ENCODE measurements at places on chromosomes 1 and 21.

- peak; percentile 96 for DNase-seq
Observed at GRCh38 chr1:84365225-84366221, 32.8 kb upstream of the DNASE2B start.

- DNase-seq: no peak
Observed at GRCh38 chr21:46619846-46620245, 15.0 kb upstream of the S100B start.

- no peak for DNase-seq
Observed at GRCh38 chr21:14491269-14491681, 54.8 kb downstream of the SAMSN1 start.

GRCh38 chr1:171252482-171252881, 4.2 kb downstream of the FMO1 start:
- DNase-seq: no peak

- peak; percentile 34 for DNase-seq
Observed at GRCh38 chr1:147627435-147628110, 42.8 kb downstream of the ACP6 start.

GRCh38 chr1:159430985-159431384, 1.0 kb upstream of the OR10J4 start:
- DNase-seq: no peak

GRCh38 chr1:211231873-211232272, 27.3 kb upstream of the RCOR3 start:
- no peak for DNase-seq

GRCh38 chr1:87584586-87584985, 255.9 kb downstream of the LMO4 start:
- no peak for DNase-seq

DNA sequence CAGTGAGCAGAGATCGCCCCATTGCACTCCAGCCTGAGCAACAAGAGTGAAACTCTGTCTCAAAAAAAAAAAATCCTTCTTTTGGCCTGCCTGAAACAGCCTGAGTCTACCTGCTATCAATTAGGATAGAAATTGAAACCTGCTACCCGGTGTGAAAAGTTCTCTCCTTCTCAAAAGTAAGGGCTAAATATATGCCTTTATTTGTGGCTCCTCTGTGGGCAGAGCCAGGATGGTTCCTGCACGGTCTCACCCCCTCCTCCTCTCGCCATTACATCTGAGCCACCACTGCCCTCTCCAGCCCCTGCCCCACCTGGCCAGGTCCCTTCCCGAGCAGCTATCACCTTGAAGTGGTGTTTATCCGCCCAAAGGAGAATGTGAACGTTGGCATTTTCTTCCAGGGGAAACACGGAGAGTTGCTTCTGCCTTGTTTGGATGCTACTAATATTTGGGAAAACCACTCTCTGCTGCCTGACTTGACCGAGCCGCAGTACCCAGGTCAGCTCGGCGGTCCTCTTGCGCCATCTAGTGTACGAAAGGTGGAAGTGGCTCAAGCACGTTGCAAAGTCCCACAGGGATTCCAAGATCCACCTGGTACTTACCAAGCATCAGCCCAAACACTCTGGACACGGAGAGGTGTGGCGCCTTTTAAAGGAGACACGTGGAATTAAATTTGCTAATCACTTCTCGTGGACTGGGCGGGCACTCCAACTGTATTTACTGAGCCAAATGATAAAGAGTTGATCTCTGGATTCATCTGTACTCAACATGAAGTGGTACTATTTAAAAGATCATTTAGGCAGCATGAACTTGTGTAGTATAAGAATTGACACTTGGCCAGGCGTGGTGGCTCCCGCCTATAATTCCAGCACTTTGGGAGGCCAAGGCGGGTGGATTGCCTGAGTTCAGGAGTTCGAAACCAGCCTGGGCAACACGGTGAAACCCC, 31.9 kb downstream of the SETD4 start:
- peak; percentile 72 for DNase-seq

- DNase-seq: no peak
Observed at GRCh38 chr1:209444961-209445360, 138.6 kb upstream of the CAMK1G start.

GRCh38 chr21:28828021-28828420, 164.7 kb downstream of the LTN1 start:
- DNase-seq: no peak

GRCh38 chr1:192266645-192267044, 50.1 kb upstream of the RGS21 start:
- no peak for DNase-seq

DNA sequence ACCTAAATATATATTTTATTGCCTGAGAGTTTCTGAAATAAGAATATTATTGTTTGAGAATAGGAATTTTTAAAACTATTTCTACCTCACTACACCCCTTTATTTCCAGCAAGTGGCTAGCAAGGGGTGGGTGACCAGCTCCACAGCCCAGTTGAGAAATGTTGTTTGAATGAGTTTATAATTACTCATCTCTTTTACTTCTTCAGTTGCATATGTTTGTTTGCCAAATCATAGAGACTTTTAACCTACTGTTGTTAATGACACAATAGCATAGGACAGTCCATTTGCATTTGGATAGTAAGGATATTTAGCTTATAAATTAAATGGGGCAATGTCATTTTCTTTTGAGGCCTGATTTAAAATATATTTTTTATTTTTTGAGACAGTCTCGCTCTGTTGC, 127.8 kb downstream of the NRDC start:
- no peak for DNase-seq

GRCh38 chr1:47216278-47217059, 15.6 kb downstream of the TAL1 start:
- DNase-seq: no peak

GRCh38 chr21:26447932-26448475, 125.1 kb downstream of the CYYR1 start:
- no peak for DNase-seq

- DNase-seq: peak; percentile 8
Observed at GRCh38 chr1:225834417-225835329, 24.7 kb downstream of the EPHX1 start.

- no peak for DNase-seq
Observed at GRCh38 chr1:4530166-4530785, 124.1 kb upstream of the AJAP1 start.

DNA sequence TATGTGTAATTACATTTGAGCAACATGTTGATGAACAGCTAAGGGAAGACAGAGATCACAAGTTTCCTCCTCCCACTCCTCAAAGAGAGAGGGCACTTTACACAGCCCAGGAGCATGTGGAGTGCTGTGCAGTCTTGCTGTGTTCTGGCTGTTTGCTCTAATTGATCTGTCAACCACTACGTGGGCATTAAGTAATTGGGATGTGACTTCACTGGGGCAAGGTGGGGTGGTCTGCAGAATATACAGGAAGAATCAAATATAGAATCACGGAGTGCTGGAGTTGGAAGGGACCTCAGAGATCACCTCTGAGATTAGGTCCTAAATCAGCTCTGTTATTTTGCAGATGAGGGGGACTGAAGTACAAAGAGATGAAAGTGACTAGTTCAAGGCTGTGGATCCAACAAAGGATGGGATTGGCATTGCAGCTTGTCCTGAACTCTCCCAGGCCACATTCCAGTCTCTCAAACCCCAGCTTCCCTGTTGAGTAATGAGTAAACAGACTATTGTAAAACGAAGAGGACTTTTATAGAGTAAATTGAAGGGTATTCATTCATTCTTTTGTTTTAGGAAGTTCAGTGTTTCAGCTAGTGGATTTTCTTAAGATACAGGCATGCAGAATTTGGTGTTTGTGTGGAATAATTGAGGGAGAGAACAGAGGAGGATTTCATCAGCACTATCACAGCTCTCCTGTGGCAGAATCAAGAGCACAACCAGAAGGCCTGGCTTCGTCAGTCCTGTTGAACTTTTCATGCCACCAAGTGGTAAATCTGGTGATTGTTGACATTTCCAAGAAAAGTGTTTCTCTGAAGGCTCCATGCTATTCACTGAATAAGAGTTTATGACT, 22.4 kb downstream of the NOS1AP start:
- DNase-seq: no peak

DNA sequence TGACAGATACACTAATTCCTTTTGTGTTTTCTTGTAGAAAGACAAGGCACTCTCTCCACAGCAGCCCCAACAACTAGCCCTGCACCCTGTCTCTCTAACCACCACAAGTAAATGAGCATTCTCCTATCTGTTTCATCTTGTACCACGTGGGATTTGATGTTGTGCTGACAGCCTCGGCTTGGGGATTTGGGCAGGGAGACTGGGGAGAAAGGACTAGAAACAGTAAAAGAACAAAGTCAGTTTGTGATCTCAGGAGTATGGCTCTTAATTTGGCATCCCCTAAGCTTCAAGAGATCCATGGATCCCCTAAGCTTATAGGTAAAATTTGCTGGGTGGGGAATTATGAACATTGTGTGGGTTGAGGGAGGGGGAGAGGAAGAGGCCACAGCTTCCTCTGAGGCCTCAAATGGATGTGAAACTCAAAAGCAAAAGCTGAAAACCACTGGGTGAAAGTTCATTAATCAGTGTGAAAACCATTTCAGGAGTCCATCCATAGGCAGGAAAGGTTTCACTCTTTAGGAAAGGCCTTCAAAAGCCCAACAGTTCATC, 3.1 kb downstream of the C1orf162 start:
- no peak for DNase-seq

- no peak for DNase-seq
Observed at GRCh38 chr21:41770901-41771624, 4.2 kb upstream of the RIPK4 start.

GRCh38 chr1:55275941-55276341, 60.8 kb upstream of the USP24 start:
- no peak for DNase-seq

GRCh38 chr1:183403498-183403897, 14.7 kb downstream of the NMNAT2 start:
- DNase-seq: no peak

DNA sequence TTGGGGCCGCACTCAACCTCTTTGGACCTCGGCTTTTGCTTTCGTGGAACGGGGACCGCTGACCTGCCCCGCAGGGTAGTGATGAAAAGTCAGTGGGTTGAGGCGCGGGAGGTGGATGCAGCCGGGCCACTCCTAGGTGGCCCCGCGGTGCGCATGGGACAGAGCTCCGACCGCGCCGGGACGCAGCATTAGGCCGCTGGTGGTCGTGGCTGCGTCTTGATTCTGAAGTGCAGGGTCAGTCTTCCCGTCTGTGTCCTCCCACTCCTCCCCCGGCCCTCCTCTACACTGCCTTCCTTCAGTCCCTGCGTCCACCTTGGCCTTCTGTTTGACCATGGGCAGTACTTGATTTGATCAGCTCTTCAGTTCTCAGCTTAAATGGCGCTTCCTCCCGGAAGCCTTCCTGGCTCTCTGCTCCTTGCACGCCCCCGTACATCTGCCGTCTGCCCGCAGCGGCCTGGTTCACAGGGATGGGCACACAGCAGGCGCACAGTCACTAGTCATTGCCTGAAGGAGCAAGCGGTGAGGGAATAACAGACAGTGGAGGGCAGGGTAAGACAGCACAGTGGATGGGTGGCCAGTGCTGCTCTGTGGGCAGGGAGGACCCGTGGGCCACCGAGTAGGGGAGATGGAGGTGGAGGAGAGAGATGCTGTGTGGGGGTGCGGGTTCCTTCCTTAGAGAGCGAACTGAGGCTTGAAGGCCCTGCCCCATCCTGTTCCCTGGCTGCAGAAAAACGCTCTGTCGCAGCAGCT, 633 bp downstream of the THEMIS2 start:
- DNase-seq: no peak

- DNase-seq: no peak
Observed at GRCh38 chr1:47724432-47724999, 272.7 kb downstream of the TRABD2B start.

GRCh38 chr1:25871086-25871703, 4.3 kb downstream of the PAQR7 start:
- no peak for DNase-seq

GRCh38 chr1:245375789-245376460, 221.1 kb downstream of the KIF26B start:
- peak; percentile 62 for DNase-seq

GRCh38 chr1:22853651-22854185, 118.9 kb downstream of the LACTBL1 start:
- DNase-seq: no peak

DNA sequence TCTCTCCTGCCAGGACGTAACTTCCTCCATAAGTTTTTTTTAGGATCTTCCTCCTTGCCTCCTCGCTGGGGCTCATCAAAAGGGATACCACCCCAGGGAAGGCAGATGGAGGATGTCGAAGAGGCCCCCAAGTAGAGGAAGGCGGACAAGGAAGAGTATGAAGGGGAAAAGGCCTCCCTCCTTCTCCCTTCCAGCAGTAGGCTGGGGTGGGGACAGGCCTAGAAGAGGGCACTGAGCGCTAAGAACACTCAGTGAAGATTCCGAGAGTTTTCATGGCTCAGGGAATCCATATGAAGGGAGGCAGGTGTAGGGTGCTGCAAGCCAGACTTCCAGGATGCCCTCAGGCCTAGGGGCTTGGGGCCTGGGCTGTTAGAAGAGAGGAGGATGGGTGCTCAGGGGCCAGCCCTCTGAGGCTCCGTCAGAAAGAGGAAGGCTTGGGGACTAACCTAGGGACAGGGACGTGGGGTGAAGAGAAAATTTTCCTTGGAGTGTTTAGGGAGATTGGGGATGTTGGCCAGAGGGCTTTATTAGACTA, 1.8 kb upstream of the SLC6A9 start:
- no peak for DNase-seq

DNA sequence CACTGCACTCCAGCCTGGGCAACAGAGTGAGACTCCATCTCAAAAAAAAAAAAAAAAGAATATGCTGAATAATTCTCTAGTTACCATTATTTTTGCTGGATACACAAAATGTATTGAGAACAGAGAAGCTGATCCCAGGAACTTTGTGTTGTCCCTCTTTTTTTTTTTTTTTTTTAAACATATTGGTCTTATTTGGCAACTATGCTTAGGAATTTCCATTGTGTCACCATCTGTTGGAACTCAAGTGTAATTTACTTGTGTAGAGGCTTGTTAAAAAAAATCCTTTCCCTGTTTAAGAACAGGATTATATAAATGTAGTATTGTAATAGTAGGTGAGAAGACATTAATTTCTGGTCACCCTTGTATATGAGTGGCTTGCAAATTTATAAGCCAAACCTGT, 28.6 kb downstream of the CAMSAP2 start:
- no peak for DNase-seq

- DNase-seq: no peak
Observed at GRCh38 chr1:41902664-41903063, 16.1 kb downstream of the HIVEP3 start.

DNA sequence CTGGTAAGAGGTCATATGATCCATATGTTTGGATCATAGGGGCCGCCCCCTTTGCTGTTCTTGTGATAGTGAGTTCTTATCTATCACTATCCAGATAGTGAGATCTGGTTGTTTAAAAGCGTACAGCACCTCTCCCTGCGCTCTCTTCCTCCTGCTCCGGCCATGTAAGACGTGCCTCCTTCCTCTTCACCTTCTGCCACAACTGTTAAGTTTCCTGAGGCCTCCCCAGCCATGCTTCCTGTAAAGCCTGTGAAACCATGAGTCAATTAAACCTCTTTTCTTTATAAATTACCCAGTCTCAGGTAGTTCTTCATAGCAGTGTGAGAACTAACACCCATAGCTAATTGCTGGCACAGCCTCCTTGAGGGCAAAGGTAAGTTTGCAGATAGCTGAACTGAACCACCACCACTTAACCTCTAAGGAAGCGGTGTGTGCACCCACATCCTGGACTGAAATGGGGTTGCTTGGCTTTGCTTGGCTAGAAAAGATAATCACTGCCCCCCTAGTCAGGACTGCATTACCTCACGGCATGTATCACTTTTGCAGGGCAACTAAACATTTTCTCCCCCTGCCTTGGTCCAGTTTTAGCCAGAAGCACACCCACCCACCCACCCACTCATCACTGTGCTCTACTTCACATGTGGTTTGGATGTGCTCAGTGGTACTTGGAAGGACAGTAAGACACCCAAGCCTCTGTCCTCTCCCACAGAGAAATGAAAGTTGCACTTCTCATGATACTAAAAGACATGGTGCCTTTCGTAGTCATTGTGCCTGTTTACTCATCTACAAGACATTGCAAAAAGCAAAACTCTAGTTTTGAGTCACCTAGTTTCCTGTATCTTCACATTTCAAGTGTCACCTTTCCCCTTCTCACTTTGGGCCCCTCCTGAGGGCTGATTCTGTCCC, 23.1 kb upstream of the PTAFR start:
- DNase-seq: no peak
